ENCODE measurements at places on chromosomes 3 and 15. TPM values are rescaled to one million over a fixed set of nuclear protein-coding genes. Genes with fewer than 3 reads are reported as not detected.

GRCh38 chr3:42430781-42431532, 20.5 kb upstream of the LYZL4 start:
- no peak for DNase-seq

DNA sequence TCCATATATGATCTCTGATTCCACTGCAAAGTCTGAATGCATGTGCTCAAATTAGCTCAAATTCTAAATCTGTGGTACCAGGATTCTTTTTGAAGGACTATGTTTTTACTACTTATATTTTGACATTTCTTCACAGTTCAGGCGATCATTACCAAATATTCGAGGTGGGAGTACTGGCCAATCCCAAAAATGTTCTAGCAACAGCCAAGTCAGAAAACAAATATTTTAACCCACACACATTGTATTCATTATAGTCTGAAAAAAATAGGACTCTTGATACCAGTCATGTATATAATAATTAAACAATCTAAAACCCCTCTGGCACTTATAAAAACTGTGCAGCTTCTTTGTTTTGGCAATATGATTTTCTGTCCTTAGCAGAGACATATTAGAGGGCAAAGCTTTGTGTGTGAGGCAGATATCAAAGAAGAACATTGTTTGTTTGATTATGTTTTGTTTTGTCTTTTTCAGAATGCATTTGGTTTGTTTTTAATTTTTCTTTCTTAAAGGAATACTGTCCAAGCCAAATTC, 37.4 kb downstream of the FGF7 start:
- no peak for DNase-seq

- DNase-seq, result no peak
These were observed 75.2 kb downstream of the LPP start for GRCh38 chr3:188229177-188229576.

- DNase-seq, result peak; percentile 37
These were observed 4.0 kb downstream of the FBXL22 start for GRCh38 chr15:63601026-63601703.

DNA sequence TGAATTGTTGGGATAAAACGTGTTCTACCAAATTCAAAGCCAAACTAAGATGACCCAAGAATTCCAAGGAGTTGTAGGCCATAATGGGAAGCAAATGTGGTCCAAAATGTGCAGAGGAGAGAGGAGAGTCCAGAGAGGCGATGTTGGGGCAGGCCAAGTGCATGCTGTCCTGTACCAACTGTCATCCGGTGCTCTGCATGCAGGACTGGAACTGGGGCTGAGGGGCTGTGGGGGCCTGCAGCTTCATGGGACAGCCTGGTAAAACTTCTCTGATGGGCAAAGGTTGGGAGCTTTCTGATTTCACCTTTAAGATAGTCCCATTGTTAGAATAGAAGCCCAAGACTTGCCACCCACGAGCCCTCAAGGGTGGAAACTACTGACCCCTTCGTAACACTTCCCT, 831.4 kb downstream of the AGBL1 start:
- DNase-seq, result no peak

GRCh38 chr15:75718328-75718727, 5.7 kb upstream of the CSPG4 start:
- DNase-seq, result no peak

DNA sequence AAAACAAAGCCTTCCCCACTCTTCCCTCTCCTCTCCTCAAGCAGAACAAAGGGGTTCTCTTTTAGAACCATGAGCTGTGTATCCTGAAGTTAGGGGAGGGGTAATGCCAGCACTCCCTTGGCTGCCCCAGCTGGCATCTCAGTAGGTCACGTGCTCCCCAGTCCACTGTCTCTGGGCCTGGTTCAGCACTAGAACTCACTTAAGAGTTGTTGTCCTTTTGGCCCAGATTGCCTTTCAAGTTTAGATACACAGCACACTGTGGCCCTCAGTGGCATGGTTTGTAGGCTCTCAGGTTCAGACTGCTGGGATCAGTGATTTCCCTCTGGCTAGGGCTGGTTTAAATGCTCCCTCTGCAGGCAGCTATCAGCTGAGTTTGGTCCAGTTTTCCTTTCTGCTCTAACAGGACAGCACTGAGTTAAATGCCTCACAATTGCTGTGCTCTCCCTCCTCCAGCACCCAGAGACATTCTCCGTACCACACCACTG, 188.4 kb upstream of the ST8SIA2 start:
- peak; percentile 9 for DNase-seq

GRCh38 chr15:76840830-76841460, 64.2 kb downstream of the SCAPER start:
- DNase-seq, result no peak

Gene FMN1
- 1.3 TPM for total RNA-seq

Gene SCAANT1
- not detected for total RNA-seq

Gene TMEM207
- not detected for total RNA-seq

Measured in endothelial cell (in vitro differentiated cells).